Activated CD8-positive, alpha-beta memory T cell treated with anti-CD3 and anti-CD28 coated beads for 48 hours (primary cell): ENCODE measurements at places on chromosomes 1 and 21.

GRCh38 chr1:43982808-43983207, 3.8 kb downstream of the B4GALT2 start:
- no peak for DNase-seq

DNA sequence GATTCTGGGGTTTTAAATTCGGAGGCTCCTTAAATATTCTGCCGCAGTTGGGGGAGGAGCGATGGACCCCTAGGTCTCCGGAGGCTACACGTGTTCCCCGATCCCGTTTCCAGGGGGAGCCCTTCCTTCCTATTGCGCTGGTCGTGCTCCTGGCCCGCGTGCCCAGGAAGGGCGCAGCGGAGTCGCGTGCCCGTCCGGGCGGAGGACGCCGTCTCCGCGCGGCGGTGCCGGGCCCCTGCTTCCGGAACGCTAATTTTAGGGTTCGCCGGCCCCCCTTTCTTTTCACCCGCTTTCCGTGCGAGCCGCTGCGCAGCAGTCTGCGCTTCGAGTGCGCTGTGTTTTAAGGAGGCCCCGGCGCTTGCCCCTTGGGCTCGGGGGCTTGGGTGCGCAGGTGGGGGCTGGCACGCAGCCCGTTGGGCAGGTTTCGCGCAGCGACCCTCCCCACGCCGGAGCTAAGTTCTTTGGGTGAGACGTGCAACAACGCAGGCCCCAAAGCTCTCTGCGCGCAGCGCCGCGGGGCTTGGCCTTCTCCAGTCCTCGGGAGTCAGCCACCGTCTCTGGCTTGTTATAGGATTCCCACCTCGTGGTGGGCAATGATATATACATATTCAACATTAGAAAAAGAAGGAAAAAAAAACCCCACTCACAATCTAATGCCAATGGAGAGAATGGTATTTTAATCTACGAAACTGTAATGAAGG, 43.5 kb upstream of the DNAJC6 start:
- DNase-seq = no peak

DNA sequence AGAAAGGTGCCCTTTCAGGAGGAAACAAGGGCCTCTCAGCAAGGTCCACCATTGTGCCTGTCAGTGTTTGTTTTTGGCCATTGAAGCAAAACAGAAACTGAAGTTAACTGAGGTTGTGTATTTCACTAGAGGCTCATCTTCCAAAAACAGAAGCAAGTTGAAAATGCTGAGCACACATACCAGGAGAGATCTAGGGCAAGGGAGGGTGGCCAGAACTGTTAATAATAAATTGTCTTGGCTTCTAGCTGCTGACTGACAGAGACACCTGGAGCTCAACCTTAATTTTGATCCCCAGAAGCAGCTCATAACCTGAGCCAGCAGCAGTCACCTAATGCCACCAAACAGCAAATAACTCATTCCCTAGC, 5.2 kb downstream of the AGMAT start:
- no peak for DNase-seq

DNA sequence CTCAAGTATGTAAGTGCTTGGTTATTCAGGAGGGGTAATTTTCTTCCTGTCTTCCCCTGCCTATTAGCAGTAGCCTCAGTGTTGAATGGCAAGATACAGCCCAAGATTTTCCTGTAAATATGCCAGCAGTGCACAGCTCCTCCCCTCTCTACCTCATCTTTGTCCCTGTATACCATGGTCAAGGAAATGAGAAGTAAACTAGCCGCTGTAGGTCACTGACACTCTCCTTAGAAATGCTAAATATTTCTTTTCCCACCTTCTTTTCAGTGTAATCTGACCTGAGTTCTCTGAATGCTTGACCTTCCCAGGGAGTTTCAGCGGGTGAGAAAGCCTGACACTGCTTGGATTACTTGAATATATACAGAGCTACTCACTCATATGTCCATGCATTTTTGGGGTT, 84.1 kb upstream of the ZNF326 start:
- no peak for DNase-seq

GRCh38 chr1:80436851-80437250, 1363.9 kb upstream of the ADGRL2 start:
- no peak for DNase-seq

- DNase-seq = no peak
These were observed 86.8 kb upstream of the ARHGAP29 start for GRCh38 chr1:94324178-94324544.

DNA sequence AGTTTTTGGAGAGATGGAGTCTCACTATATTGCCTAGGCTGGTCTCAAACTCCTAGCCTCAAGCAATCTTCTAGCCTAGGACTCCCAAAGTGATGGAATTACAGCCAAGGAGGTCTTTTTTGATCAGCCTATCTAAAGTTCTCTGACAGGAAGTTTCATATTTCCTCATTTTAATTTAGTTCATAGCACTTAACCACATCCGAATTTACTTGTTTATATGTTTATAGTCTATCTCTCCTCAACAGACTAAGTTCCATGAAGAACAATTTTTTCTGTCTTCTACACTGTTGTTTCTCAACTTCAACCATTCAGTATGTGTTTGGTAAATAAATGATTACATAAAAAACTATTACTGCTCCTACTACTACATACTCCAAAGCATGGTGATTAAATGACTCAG, 47.9 kb downstream of the GON4L start:
- no peak for DNase-seq

DNA sequence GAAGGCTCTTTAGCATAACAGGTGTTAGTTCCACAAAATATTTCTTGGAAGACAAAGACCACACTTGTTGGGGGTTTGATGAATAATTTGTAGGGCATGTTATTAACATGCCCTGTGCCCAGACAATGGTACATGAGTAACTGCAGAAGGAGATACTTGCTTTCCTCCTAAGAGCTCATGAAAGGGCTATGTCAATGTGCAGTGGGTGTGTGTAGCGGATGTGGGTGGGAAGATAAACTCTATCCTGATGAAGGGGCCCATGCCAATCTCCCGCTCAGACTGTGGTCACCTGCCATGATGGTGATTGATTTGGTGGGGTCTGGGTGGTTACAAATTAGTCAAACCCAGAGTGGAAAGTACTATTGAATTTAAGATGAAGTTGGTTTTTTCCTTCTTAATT, 69.8 kb upstream of the DNAH14 start:
- DNase-seq = no peak

- DNase-seq = no peak
These were observed 644 bp downstream of the UBE4B start for GRCh38 chr1:10033359-10033845.

DNA sequence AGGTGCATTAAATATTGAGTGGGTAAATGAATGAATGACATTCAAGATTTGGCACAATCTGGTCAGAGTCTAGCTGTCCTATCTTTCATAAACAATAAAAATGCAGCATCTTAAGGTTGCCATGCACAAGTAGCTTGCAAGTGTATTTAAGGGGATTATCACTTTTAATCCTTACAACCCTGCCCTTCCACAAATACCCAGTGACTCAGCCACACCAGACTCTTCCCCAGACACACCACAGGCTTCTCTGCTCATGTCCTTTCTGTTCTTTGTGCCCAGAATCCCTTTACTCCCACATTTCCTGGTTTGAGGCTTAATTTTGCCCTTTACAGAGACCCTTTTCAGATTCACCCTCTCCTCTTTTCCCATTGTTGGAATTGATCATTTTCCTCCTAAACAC, 59.8 kb downstream of the KIRREL1 start:
- DNase-seq = no peak

GRCh38 chr1:38038861-38039260, 7.7 kb downstream of the POU3F1 start:
- DNase-seq = no peak

GRCh38 chr21:17554679-17555465, 42.0 kb downstream of the CXADR start:
- DNase-seq = no peak

DNA sequence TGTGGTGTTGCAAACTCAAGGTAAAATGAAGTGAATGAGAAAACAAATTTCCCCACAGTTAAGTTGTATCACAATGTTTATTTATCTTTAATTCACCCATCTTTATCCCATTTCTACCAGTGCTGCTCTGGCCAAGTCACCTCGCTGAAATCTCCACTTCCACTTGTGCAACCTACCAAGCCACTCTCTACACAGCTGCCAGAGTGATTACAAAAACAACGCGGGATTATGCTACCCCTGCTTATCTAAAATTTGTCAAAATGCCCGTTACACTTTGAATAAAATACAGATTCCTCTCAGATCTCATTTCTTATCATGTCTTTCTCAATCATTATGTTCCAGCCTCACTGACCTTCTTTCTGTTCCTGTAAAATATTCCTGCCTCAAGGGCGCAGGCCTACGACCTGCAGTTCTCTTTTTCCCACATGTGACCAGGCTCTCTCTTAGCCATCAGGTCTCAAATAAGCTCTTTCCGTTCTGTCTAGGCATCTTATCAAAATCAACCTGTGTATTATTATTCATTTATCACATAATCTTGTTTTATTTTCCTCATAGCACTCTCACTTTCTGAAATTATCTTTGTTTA, 95.6 kb downstream of the NTMT2 start:
- no peak for DNase-seq

- no peak for DNase-seq
These were observed 980 bp upstream of the METTL18 start for GRCh38 chr1:169795687-169796086.

DNA sequence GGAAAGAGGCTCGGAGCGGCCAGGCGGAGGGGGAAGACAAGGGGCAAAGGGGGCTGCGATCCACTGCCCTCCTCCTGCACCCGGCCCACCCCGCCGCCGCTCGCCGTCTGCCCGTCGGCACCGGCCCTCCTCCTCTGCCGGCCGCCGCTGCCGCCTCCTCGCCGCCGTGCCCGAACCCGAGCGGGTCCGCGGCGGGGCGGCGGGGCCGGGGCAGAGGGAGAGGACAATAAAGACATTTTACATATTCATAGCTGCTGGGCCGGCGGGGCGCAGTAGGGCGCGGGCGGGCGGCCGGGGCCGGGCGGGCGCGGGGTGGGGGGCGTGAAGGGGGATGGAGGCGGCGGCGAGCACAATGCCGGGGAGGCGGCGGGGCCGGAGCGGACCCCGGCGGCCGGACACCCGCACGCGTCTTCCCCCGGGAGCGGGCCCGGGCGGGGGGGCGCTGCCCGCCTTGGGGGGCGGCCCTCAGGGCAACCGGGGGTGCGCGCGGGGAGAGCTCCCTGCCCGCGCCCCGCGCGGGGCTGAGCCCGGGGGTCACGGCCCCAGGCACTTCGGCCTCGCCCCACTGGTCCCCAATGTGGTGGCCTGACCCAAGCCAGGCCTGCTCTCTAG, 546 bp downstream of the POU2F1 start:
- no peak for DNase-seq

DNA sequence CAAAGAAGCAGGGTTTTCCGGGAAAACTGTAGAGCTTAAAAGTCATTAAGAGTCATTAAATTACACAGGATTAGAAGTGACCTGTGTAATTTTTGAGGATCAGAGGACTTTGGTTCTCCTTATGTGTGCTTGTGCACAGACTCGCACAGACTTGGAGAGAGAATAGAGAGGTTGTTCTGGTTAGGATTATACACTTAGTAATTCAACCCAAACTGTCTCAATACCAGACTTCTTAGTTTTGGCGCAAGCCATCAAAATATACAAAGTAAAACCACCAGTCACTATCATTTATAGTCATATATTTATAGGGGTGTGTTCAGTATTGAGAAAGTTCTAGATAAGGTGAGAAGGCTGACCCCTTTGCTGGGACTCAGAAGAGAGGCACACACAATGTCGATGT, 112.3 kb downstream of the HLX start:
- no peak for DNase-seq

GRCh38 chr1:109399326-109399957, 1.7 kb upstream of the SORT1 start:
- DNase-seq = no peak

GRCh38 chr1:218942431-218942830, 231.2 kb upstream of the LYPLAL1 start:
- DNase-seq = no peak

- no peak for DNase-seq
These were observed 8.1 kb upstream of the XPR1 start for GRCh38 chr1:180623579-180624347.

DNA sequence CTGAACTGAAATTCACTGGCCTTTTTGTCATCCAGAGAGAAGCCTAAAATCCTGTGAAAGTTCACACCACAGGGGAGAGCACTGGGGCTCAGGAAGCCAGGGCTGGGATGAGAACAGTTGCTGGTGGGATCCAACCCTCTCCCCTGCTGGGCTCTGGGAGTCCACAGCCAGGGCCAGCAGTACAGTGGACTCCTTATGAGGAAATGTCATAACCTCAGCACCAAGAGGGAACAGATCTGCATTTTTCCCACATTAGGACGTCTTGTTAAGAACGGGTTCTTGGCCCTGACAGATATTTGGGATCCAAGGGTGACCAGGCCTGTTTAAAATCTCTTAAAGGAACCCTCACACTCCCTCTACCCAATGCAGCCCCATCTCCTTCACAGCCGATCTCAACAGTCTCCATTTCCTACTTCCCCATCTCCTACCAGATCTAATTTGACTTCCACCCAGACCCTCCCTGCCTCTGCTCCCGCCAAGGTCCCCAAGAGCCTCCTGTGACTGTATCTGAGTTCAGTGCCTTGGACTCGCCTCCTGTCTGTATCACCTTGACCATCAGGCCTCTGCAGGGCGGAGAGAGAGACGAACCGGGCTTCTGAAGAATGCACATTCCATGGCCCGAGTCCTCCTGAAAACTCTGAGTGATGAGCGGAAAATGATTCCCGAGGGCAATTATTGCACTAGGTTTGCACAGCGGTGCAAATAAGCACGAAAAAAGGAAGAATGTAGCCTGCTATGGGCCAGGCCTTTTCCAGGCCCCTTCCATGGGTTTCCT, 159.9 kb downstream of the TRABD2B start:
- no peak for DNase-seq

- peak; percentile 24 for DNase-seq
These were observed 326 bp downstream of the BRWD1 start for GRCh38 chr21:39313042-39313570.

GRCh38 chr1:217734973-217735372, 103.8 kb downstream of the SPATA17 start:
- DNase-seq = no peak

- no peak for DNase-seq
These were observed 17.9 kb downstream of the CSRP1 start for GRCh38 chr1:201488830-201489589.

- no peak for DNase-seq
These were observed 572 bp downstream of the FUCA1 start for GRCh38 chr1:23867542-23867894.
